Suprapubic skin (tissue), 4 donors: ENCODE measurements at places on chromosomes 5 and 9. TPM values are rescaled to one million over a fixed set of nuclear protein-coding genes. Genes with fewer than 3 reads are reported as not detected.

The CAVIN4 gene
- not detected for total RNA-seq

The GRM6 gene
- total RNA-seq, result not detected

DNA sequence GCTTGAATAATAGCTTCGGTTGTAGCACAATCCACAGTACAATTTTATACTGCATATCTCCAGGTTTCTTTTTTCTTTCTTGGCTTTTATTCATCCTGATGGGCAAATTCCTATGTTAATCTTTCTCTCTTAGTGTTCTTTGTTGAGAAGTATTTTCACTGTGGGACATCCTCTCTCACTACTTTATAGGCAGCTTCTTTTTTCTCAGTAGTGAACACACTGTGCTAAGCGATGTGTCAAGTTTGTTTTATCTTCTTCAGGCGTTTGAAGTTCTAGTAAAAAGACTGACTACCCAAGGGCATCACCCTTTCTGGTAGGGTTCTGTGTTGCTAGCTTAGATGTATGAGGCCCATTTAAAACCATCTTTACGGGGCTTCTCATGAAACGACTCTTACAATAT is 182.1 kb downstream of the FAM170A start:
- no peak for DNase-seq

DNA sequence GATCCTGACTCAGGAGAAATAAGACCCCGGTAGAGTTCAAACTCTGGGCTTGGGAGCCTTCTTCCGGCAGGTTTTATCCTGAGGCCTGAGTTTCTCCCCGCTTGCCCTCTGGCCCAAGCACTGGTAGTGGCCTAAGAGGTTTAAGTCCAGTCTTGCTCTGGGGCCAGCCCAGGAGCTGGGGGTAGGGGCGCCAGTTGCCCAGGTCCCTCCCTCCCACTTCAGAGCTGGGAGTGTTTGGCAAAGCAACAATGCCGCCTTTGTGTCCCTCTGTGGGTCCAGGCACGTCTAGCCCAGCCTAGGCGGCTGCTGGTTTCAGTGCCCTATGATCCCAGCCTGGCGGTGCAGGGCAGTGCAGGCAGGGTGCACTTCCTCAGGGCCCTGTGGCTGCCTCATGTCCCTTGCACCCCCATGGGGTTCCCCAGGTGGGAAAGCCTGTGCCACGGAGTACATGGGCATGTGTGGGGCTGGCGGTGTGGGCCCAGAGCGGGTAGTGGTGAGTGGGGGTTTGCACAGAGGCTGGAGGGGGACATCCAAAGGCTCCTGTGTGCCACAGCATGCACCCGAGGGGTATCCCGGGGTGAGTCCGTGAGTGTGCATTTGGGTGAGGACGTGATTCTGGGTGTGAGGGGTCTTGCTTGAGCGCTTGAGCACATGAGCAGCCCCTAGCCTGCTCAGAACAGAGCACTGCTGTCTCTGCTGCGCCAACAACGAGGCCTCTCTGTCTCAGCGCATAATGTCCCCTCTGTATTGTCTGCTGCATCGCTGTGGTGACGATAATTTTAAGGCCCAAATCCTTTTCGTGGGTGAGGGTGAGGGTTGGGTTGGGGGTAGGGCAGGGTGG is 61.7 kb upstream of the PSD2 start:
- DNase-seq, result no peak

DNA sequence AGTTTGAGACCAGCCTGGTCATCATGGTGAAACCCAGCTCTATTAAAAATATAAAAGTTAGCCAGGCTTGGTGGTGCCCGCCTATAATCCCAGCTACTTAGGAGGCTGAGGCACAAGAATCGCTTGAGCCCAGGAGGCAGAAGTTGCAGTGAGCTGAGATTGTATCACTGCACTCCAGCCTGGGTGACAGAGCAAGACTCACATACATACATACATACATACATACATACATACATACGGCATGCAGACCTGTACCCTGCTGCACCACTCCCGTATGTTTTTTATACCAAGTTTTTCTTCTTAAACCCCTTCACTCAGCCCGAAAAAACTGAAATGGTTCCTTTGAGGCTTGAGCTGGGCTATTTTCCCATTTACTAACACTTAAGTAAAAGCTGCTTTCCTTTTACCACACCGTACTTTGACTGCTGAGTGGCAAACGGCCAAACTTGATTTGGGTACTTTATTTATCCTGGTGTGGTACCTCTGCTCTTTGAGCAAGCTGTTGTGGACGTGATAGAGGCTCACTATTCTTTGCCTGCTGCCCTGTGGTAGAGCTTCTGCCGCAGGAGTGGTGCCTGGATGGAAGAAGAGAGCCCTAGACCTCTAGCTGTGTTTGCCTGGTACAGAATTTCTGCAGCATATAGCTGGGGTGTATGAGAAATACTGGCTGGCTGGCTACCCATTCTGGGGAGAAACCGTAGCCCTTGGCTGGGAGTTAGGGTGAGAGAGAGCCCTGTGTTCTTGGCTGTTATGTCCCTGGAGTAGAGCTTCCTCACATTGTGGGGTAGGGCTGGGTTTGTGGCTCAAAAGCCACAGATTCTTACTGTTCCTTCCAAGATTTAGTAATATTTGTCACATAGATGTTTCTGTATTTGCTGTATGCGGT is 19.4 kb downstream of the IPO11 start:
- no peak for DNase-seq

GRCh38 chr9:130893341-130894101 is 3.1 kb downstream of the QRFP start:
- no peak for DNase-seq

GRCh38 chr5:123813264-123813663 is 301.3 kb downstream of the CSNK1G3 start:
- DNase-seq, result no peak
